ENCODE measurements at places on chromosomes 4 and X.

DNA sequence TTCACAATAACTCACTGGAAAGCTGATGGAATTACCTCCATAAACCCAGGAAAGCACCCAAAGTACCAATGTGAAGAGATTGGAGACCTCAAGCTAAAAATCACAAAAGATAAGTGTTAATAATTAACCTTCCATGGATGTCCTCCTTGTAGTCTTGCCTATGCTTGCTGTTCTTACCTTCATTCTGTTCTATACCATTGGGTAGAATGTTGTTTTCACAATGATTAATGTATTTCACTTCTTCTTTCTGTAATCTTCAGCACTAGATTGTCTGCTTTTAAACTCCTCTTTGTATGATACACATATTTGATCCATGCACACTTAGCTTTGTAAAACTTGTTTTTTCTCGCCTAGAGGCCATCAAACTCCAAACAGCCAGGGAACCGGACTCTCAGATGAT, 570.3 kb downstream of the RAPGEF2 start:
- DNase-seq, result no peak

GRCh38 chr4:3192188-3192587, 56.8 kb upstream of the MSANTD1 start:
- no peak for DNase-seq

DNA sequence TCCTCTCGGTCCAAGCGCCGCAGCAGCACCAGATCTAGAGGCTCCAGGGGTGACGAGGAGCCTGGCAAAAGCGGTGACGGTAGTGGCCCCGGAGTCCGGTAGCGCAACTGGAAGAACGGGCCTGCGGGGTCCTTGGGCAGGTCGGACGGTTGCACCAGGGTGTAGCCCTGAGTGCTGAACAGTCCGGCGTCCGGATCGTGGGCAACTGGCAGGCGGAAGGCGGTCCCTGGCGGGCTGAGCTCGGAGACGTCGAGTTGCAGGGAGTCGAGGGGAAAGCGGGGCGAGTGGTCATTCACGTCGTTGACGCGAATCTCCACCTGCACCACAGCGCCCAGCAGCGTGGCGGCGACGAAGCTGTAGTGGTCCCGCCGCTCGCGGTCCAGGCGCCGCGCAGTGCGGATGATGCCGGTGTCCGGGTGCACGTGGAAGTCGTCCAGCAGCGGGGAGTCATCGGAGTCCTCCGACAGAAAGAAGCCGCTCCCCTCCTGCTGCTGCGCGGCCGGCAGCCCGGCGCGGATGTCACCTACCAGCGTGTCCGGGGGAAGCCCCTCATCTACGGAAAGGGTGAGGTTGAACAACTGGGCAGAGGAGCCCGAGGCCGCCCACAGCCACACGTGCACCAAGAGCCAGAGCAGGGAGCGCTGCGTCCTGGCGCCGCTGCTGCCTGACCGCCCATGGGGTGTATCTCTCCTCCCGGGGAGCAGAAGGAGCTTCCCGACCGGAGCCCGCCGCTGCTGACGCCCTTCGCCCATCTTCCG, 837 bp downstream of the DCHS2 start:
- no peak for DNase-seq

DNA sequence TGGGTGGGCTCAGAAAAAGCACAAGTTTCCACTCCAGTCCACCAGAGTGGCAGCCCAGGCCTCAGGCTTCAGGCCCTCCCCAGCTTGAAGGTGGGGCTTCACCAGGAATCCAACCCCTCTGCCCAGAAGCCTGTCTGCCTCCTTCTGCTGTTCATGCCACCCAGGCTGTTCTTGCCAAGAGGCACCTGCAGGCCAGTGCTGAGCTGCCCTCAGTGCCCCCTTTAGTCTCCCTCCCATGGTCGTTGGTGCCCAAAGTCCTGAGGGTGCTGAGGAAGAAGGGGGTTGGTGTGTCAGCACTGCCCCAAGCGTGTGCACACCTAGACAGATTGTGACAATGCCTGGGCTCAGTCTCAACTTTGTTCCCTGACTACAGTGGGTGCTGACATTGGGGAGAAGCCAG, 475.3 kb downstream of the EPHA5 start:
- DNase-seq, result no peak

- DNase-seq, result no peak
Measured at GRCh38 chr4:17758485-17758884, 22.9 kb downstream of the FAM184B start.

DNA sequence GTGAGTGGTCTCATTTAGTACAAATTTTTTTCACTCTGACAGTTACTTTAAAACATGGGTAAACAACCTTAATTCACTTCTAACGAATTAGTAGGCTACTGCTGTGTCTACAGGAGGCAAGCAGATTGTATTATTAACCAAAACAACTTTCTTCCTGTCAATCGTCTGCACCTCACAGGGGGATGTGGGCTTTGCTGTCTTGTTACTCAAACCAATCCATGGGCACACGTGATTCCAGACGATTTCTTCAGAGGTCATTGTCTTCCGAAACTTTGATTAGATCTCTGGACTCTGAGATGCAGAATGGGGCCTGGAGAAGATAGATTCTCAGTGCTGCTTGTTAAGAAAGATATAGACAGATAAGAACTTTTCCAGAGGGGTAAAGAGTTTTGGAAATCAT, 327.8 kb downstream of the DHX15 start:
- DNase-seq, result no peak

DNA sequence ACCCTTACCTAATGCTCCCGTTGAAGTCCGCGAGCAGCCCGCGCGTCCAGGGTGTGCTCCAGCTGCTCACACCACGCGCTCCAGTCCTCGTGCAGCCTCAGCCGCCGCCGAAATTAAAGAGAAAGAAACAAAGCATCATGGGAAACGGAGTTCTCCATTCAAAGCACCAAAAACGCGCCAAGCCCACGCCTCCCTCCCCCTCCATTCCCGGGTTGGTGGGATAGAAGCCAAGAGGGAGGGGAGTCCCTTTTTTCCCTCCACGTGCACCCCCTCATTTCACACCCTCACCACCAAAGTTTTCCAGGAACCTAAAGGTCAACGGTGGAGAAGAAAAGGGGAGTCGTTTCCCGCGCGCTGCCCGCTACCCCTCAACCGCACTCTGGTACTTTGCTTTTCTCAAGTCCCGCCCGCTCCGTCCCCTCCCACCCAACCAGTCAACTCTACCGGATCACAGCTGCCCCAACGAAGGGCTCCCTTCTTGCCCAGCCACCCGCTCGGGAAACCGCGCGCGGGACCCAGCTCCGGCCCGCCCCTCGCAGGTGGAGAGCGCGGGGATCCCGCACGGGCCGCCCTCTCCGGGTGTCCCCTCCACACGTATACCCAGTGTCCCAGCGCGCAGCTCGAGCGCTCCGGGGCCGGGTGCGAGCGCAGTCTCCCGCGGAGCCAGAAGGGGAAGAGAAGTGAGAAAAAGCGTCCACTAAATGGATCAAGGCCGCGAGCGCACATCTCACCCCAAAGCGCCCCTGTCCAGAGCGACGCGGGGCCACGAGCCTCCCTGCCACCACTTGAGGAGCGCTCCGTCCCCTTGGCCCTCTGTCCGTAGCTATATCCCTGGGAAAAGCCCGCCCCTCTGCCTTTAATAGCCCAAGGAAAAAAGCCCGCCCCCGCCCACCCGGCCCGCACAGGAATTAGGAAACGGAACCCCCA, 65.1 kb upstream of the CCDC160 start:
- no peak for DNase-seq

DNA sequence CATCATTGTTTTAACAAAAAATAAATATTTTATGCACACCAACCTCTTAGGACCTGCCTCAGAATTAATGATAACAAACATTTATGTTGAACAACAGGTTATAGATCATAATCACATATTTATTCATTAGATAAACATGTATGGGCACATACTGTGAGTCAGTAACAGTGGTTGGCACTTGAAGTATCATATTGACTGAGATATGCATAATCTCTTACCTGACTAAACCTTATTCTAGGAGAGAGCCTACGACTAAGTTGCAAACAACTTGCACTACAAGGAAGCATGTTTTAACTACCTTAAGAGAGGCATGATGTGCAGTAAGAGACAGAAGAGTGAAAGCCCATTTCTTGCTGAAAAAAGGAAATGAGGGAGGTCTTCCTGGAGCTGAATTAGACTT, 6.5 kb upstream of the DACH2 start:
- no peak for DNase-seq

DNA sequence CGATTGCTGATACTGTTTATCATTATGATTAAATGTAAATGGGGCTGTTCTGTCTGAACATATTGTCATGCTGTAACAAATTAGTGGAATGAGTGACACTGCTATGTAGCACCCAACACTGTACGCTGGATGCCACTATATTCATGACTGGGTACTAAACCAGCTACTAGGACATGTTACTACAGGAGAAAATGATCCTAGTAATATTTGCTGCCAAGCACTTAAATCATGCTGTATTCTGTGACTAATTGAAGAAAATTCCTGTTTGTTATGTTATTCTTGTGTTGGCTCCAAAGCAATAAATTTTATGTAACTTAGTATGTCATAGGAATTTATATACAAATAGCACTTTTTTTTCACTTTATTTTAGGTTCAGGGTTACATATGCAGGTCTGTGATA, 804.2 kb downstream of the CENPC start:
- no peak for DNase-seq

GRCh38 chr4:77432717-77433417, 172.8 kb upstream of the CXCL13 start:
- DNase-seq, result no peak

- DNase-seq, result no peak
Measured at GRCh38 chrX:149213264-149213663, 291.8 kb downstream of the IDS start.

Measured in stimulated activated CD8-positive, alpha-beta memory T cell treated with anti-CD3 and anti-CD28 coated beads, Interleukin-7, amount 100 ng/mL, for 24 hours (primary cell).